ENCODE measurements at places on chromosomes 2 and 18. TPM values are rescaled to one million over a fixed set of nuclear protein-coding genes. Genes with fewer than 3 reads are reported as not detected.

The RRM2 gene
- polyA plus RNA-seq: 36.3 TPM

The WNT6 gene
- polyA plus RNA-seq: 0.78 TPM

The IL18RAP gene
- polyA plus RNA-seq: not detected

The SPOPL gene
- 14.5 TPM for polyA plus RNA-seq

The PARD6G gene
- 6.0 TPM for polyA plus RNA-seq

The GCKR gene
- not detected for polyA plus RNA-seq

The TM4SF20 gene
- polyA plus RNA-seq: not detected

Data from muscle of arm (tissue), 14 donors.